AML-193 (cell line): ENCODE measurements at places on chromosomes 7 and 10.

DNA sequence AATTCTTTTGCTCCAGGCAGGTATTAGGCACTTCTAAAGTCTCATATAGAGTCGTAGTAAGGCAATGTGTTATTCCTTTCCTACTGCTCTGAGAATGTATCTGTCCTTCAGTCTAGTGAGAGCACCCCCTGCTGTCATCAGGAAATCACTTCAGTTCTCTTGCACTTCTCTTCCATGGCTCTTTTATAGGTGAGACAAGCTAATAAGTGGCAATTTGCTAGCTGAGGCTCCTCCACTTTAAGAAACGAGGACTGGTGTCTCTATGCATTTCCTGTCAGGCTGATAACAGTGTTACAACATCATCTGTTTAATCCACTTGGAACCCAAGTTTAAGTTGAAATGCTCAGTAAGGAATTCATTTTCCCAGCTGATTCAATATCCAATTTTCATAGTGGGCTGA is 350.6 kb downstream of the TFEC start:
- peak; percentile 48 for DNase-seq

- no peak for DNase-seq
Observed at GRCh38 chr7:153886506-153887441, 165.4 kb upstream of the DPP6 start.

DNA sequence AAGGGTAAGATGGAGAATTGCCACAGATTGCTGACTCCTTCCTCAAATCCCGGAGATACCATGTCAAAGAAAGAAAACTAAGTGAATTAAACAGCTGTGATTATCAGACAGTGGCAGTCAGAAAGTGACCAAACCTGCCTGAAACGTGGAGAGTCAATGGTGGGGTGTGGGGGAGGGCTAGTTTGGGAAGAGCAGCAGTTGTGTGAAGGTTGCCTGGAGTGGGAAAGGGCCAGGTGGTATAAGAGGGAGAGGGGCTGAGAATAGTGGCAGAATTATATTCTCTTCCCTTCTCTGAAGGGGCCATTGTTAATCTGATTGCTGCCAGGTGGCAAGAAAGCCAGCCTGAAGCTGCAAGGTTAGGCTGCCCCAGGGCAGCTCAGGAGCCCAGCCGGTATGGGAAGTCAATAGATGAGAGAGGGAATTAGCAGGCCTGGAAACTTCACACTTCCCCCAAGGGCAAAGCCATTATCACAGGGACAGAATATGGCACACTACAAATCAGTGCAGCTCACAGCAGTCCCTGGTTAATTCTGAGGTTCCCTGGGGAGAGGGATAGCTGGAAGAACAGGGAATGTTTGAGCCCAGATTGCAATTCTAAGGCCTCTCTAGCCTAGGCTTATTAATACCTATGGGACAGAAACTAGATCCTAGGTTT is 83.9 kb upstream of the ITGB1 start:
- DNase-seq, result no peak

GRCh38 chr10:91036807-91037411 is 116.0 kb upstream of the ANKRD1 start:
- DNase-seq, result no peak

DNA sequence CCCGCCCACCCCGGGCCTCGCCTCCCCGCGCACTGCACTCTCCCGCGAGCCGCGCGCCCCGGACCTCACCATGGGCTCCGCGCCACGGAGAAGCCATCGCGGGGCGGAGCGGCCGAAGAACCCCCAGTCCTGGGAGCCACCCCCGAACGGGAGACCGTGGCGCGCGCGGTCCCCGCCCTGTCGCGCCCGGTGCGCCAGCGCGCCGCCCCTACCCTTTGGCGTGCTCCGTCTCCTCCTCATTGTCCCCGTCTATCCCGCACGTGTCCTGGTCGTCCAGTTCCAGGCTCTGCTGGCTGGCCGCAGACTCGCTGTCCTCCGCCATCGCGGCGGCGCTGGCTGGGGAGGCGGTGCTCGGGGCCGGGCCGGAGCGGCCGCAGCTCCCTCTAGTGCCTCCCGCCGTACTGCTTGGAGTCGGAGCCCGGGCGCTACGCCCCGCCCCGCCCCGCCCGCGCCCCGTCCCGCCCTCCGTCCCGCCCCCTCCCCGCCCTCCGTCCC is at the start of gene NMT2:
Gene NMT2 (minus strand): TSS at position 403 of the 495 bp plus-strand sequence. CDS start 81 bp downstream, at position 322.
- DNase-seq, result peak; percentile 81

DNA sequence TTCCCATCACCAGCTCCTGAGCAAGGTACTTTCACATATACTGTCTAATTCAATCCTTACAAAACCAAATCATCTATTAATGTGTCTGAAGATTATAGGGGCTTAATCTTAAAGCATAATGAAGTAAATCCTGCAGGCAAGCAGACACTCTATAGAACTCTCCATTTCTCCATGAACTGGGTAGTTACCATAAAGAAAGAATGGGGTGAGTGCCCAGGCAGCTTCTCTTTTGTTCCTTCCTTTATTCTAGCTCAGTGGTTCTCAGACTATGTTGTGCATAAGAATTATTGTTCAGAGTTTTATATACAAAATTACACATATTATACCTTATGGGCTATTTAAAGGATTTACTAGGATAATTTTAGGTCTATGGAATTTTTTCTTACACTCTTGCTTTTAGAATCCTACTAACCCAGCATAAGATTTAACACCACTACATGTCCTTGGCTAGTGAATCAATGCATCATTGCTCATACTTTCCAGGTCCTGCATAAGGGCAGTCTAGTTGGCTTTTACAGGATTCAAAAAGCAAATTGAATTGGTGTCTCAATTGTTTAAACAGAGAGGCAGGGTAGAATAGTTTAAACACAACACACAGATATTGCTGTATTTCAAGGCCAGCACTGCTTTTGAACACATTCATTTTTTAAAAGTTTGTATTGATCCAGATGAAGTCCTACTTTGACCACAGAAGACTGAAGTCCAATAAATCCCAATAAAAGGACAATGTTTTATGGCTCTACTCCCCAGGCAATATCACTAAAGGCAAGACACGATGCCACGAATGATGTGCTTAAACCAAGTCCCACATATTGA is 12.9 kb downstream of the SGCE start:
- DNase-seq, result no peak

GRCh38 chr10:129049501-129049900 is 417.5 kb upstream of the MGMT start:
- no peak for DNase-seq

- DNase-seq, result no peak
Observed at GRCh38 chr7:112300072-112300471, 93.6 kb downstream of the ZNF277 start.

- DNase-seq, result no peak
Observed at GRCh38 chr10:9824631-9825071, 1193.0 kb upstream of the CELF2 start.

- DNase-seq, result no peak
Observed at GRCh38 chr7:106288263-106288662, 3.5 kb upstream of the NAMPT start.

DNA sequence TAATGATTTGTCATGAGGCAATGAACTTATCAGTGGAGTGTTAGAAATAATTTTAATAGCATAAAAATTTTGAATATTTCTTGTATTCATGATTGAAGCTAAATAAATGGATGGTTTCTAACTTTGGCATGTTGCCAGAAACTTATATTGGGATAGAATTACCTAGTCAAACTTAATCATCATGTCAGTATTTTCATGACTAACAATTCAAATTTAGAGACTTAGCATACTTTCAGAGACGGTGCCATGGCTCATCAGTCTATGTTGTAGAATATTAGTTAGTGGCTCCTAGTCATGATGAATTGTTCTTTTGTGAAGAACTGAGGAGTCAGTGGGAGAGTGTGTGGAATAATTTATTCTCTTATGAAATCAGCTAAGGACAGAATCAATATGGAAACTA is 599.6 kb upstream of the POT1 start:
- no peak for DNase-seq

DNA sequence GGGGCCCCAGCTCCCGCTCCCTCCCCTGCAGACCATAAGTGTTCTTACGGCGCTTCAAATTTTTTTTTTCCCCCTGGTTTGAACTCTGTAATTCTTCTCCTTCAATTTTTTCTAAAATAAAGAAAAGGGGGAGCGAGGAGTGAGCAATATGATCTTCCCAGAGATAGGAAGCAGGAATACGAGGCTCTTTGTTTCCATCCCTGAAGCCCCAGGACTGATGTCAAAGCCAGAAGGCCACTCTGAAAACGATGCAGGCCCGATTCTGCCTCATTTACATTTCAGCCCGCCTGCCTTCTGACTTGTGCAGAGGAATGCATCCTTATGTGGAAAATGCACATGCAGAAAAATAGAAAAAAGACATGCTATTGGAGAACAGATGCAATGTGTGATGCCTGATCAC is 401.5 kb upstream of the MKI67 start:
- no peak for DNase-seq

DNA sequence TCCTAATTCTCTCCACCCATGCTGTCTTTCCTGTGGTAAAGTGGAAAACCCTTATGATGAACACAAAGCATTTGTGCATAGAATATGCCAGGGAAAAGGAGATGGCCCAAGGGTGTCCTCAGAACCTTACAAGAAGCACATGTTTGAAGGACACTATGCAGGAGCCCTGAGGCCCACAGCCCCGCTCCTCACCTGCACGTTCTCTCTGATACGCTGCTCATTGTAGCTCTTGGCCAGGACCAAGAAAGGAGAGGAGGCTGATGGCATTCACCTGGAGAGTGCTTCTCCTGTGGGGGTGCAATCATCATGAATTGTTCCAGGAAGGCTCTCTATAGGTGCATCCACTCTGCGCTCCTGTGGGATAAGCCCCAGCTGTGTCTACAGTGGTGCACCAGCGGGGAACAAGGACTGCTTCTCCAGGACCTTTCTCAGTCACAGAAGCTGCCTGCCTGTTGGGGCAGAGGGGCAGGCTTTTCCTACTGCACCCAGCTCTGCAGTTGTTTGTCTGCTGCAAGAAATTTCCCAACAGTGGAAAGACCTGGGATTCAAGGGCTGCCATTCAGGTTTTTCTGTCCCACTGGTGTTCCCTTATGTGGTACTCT is 19.9 kb downstream of the AKR1C2 start:
- DNase-seq, result no peak

- DNase-seq, result no peak
Observed at GRCh38 chr10:125684581-125684980, 1.6 kb upstream of the TEX36 start.

DNA sequence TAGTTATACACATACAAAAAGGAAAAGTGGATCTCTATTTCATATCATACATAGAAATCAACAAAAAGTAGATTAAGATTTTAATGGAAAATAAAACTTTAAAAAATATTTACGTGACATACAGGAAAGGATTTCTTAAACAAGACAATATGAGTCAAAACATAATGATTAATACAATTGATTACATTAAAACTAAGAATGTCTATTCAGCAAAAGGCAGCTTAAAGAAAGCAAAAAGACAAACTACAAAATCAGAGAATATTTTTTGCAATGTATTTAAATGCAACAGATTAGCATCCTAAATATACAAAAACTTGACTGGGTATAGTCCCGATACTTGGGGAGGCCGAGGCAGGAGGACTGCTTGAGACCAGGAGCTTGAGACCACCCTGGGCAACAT is 50.5 kb downstream of the VAX1 start:
- no peak for DNase-seq

- DNase-seq, result no peak
Observed at GRCh38 chr7:36617408-36617807, 106.9 kb downstream of the AOAH start.

DNA sequence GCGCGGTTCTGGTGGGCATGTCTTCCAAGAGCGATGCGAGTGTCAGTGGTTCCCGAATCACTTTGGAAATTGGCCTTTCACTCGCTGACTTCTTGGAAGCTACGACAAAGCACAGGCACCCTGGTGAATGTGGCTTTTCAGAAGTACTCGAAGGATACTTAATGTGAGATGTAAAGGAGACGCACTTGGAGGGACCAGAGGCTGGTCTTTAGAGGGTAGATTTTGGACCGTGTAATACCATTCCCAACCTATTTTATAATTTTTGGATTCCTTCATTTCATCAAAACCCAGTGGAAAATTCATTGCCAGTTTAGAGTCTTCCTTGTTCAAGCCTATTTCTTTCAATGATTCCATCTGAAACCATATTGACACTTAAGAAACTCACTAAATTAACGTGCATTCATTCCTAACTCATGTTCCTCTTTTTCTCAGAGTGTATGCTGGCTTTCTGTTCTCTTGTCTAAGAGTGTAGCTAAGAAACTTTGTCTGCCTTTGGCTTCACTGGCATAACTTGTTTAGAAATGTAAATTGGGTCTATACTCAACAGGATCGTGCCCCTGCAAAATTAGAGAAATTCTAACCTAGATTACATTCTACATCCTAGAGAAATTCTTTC is 645 bp upstream of the COPG2 start:
- DNase-seq, result peak; percentile 42

DNA sequence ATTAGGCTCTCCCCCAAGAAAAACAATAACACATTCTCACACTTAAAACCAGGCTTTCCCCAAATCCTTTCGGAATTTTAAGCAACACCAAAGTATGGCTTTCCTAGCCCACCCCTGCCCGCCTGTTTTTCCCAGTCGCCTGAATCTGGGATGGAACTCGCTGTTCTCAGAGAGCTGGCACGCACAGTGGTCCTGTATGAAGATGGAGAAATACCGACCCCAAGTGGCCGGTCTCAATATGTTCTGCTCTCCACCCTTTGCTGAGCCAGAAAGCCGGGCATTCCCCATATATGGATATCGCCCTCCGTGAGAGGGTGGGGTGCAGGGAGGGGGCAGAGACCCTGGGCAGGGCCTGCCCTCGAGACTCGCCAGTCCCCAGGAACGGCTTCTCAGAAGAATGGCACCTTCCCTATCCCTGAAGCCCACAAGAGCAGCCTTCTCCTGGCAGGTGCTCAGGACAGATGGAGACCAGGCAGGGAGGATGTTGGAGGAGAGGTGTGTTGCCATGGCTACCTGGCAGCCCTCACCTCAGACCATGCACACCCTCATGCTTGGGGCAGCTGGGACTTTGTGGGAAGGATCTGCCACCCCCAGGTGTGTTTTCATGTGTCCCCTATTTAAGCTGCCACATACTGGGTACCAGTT is 3.4 kb downstream of the TACR2 start:
- DNase-seq, result no peak

DNA sequence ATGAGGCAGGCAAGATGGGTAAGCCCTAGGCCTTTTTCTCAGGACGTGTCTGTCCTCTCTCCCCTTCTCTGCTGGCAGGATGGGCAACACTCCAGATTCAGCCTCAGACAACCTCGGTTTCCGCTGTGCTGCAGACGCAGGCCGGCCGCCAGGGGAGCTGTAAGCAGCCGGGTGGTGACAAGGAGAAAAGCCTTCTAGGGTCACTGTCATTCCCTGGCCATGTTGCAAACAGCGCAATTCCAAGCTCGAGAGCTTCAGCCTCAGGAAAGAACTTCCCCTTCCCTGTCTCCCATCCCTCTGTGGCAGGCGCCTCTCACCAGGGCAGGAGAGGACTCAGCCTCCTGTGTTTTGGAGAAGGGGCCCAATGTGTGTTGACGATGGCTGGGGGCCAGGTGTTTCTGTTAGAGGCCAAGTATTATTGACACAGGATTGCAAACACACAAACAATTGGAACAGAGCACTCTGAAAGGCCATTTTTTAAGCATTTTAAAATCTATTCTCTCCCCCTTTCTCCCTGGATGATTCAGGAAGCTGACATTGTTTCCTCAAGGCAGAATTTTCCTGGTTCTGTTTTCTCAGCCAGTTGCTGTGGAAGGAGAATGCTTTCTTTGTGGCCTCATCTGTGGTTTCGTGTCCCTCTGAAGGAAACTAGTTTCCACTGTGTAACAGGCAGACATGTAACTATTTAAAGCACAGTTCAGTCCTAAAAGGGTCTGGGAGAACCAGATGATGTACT is 13.1 kb downstream of the PHKG1 start:
- no peak for DNase-seq

GRCh38 chr10:84176836-84177474 is 3.4 kb downstream of the GPR15LG start:
- DNase-seq, result no peak
